SK-MEL-5 (cell line): ENCODE measurements at places on chromosomes 7 and 10.

- no peak for DNase-seq
Observed at GRCh38 chr7:96052860-96053470, 268.9 kb downstream of the SLC25A13 start.

GRCh38 chr10:20354166-20354565 is 537.9 kb downstream of the PLXDC2 start:
- no peak for DNase-seq

GRCh38 chr10:95049919-95050318 is 19.4 kb downstream of the CYP2C8 start:
- no peak for DNase-seq

GRCh38 chr7:71871446-71871845 is 540.7 kb downstream of the CALN1 start:
- DNase-seq = peak; percentile 32

DNA sequence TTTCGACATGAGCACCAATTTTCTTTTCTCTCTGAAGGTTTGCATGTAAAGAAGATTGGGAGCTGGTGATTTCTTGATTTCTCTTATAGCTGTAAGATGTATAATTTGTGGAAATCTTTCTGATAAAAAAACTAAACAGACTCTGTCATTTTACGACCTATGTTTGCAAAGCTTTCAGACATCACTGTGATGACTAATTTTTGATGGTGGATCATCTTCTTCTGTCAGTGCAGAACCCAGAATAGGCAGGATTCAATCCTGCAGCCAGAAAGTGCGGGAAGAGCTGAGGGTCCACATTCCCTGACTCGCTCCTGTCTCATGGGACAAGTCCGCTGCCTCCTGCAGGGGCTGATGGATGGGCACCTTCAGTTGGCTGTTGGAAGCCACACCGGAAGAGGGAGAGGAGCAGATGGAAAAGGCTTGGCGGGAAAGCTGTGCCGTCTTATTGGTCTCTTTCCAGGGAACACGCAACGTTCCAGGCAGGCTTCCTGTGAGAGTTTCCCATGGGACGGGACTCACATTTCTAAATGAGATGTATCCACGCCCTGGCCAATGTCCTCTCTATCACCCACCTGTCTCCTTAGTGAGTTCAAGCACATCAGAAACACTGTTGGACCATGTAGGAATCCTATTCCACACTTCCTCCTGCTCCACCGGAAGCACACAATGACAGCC is 186.9 kb downstream of the PRPF18 start:
- DNase-seq = no peak
